ENCODE measurements at places on chromosomes 6 and 20. TPM values are rescaled to one million over a fixed set of nuclear protein-coding genes. Genes with fewer than 3 reads are reported as not detected.

Gene PLCB4
- 19.9 TPM for total RNA-seq

Gene ZNF391
- 4.4 TPM for total RNA-seq

Gene PPP1R16B
- total RNA-seq, result 0.14 TPM

Gene TREM2
- not detected for total RNA-seq

Gene TCP11
- not detected for total RNA-seq

Gene CFB
- 1.9 TPM for total RNA-seq

Gene DDX39B
- 412 TPM for total RNA-seq

Gene PNPLA1
- total RNA-seq, result not detected

Gene SLC44A4
- total RNA-seq, result 17.7 TPM

Gene DEFB132
- total RNA-seq, result not detected

Gene VSX1
- total RNA-seq, result not detected

Gene MMP24
- 7.5 TPM for total RNA-seq

Gene PAK1IP1
- total RNA-seq, result 27.5 TPM

Gene CD24
- total RNA-seq, result 578 TPM

Gene WFDC10B
- not detected for total RNA-seq

Gene RAB44
- 0.07 TPM for total RNA-seq

Gene CST1
- not detected for total RNA-seq

Gene FAM83D
- total RNA-seq, result 4.1 TPM

Gene SNPH
- total RNA-seq, result 7.1 TPM

Gene AFG1L
- 3.6 TPM for total RNA-seq

Gene CHRNA4
- total RNA-seq, result not detected

Gene TTK
- total RNA-seq, result 5.5 TPM

Gene APOM
- total RNA-seq, result 1.3 TPM

Gene PKIB
- total RNA-seq, result 10.6 TPM

Gene GSTA2
- not detected for total RNA-seq

Gene KCNK15
- total RNA-seq, result 2.8 TPM

Gene CRIP3
- 0.67 TPM for total RNA-seq

Gene OLIG3
- total RNA-seq, result not detected

Gene CFAP206
- 0.07 TPM for total RNA-seq

Gene TINAG
- total RNA-seq, result 0.75 TPM

Gene AGER
- total RNA-seq, result 2.7 TPM

Gene SLC26A8
- not detected for total RNA-seq

Gene ZSCAN16
- total RNA-seq, result 6.4 TPM

Gene TEAD3
- 23.8 TPM for total RNA-seq

Gene GNAS
- total RNA-seq, result 877 TPM

Gene ERVFRD-1
- not detected for total RNA-seq

Gene BTN1A1
- total RNA-seq, result not detected

Gene SMLR1
- total RNA-seq, result not detected

Gene SMIM29
- total RNA-seq, result 38.8 TPM

Gene PACSIN1
- 0.04 TPM for total RNA-seq

Gene CNR1
- total RNA-seq, result 1.2 TPM

Gene TREM1
- total RNA-seq, result 1.4 TPM

Gene CCM2L
- total RNA-seq, result not detected

Gene TMC2
- not detected for total RNA-seq

Gene GRM1
- under 0.01 TPM for total RNA-seq

All from kidney epithelial cell (primary cell).